Stimulated activated CD8-positive, alpha-beta memory T cell treated with anti-CD3 and anti-CD28 coated beads, Interleukin-4, amount 100 ng/mL, for 1 hour (primary cell): ENCODE measurements at places on chromosomes 16 and 17.
A peak's percentile ranks its signal among the peaks of the same experiment; 100 is the strongest.

DNA sequence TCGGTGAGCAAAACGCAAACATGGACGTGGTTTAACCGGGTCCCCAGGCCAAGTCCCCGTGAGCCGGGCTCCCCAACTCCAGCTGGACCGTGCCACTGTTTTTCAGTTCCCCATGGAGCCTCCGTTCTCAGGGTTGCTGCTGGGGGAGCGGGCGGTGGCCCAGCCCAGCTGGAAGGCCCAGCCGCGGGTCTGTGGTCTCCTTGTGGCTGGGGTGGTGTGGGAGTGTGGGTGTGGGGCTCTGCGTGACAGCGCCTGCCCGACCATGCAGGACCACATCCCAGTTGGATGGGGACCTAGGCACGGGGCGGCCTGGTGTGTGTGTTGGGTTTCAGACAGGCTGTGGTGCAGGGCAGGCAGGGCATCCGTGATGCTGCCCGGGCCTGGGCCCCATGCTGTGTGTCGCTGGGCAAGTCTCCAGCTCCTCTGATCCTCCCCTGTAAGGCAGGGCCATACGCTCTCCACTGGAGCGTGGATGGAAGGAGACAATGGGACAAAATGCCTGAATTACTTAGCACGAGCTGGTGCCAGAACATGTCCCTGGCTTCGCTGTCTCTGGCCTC is 40.3 kb downstream of the COX4I1 start:
- DNase-seq = no peak

DNA sequence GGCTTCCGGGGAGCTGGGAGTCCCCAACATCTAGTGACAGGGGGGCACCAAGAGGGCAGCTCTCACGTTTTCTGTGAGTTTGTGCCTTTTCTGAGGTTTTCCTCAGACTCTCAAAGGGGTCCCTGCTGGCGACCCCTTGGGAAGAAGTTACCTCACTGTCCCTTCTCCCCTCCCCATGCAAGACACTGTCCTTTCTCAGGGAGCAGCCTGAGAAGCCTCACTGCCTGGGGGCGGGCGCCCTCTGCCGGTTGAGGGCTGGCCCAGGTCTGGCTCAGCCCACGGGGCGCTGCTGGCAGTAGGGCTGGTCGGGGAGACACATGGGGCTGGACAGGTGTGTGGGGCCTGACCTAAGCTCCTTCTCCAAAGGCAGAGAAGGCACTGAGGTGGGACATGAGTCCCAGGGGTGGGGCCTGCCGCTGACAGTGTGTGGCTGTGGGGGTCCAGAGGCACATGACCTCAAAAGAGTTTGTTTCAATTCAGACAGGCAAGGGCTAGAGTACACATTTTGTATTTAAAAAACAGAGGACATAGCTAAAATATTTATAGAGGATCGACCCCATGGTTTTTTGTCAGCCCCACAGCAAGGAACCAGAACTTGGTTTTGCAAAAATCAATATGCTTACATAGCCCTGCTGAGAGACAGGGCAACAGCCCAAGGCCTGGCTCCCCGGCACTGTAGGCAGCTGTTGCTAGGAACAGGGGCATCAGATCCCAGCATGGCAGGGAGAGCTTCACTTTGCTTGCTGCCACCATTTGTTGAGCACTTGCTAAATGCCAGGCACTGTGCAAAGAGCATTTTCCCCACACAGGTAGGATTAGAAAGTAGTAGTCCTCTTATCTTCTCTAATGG is 18.5 kb upstream of the ALDH3A1 start:
- peak; percentile 67 for DNase-seq

DNA sequence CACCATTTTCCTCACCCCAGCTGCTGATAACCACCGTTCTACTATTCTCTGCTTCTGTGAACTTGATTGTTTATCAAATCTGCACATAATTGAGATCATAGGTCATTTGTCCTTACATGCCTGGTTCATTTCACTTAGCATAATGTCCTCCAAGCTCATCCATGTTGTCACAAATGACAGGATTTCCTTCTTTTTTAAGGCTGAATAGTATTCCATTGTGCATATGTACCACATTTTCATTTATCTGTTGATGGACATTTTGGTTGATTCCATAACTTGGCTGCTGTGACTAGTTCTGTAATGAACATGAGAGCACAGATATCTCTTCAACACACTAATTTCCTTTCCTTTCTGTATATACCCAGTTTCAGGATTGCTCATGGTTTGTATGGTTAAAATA is 225.3 kb upstream of the TBX2 start:
- DNase-seq = no peak

DNA sequence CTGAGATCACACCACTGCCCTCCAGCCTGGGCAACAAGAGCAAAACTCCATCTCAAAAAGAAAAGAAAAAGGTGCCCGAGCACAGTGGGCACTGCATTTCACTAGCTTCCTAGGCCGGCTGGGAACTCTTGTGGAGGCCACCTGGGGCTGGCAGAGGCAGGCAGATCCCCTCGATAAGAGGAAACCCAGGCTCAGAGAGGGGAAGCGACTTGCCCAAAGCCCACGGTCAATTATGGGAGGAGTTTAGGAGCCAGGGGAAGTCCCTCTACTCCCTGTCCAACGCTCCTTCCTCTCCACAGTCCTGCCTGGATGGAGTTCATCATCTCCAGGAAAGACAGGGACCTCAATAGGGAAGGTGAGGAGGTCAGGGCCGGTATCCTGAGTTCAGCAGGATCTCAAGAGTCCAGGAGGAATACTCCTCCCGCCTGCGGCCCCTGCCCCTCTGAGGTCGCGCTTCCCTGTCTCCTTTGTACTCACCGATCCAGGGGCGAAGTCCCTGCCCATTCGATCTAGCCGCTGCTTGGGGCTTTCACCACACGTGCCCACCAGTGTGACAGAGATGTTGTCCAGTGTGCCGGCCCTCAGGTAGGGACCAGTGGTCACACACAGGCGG is 841 bp downstream of the ALOXE3 start:
- DNase-seq = no peak

- DNase-seq = no peak
Measured at GRCh38 chr16:67748834-67749233, 29.7 kb upstream of the GFOD2 start.

- no peak for DNase-seq
Measured at GRCh38 chr17:63189930-63190329, 223.9 kb downstream of the TANC2 start.

GRCh38 chr16:2447920-2448583 is 11.9 kb upstream of the TEDC2 start:
- DNase-seq = no peak
